ENCODE measurements at places on chromosomes 7 and 10. TPM values are rescaled to one million over a fixed set of nuclear protein-coding genes. Genes with fewer than 3 reads are reported as not detected.

- no peak overlapping the region for H3K4me3 ChIP-seq
- no peaks in the 10 kb centered on the region for H3K4me1 ChIP-seq
- no peak for DNase-seq
- H3K36me3 ChIP-seq = no peaks in the 10 kb centered on the region
- no peaks in the 10 kb centered on the region for H3K27me3 ChIP-seq
- no peak overlapping the region for H3K27ac ChIP-seq
Measured at GRCh38 chr10:13003004-13003403, 1.5 kb upstream of the CCDC3 start.

GRCh38 chr7:101287032-101287431 lies 34.6 kb downstream of the IFT22 start:
- no peaks in the 10 kb centered on the region for H3K27me3 ChIP-seq
- H3K36me3 ChIP-seq = no peaks in the 10 kb centered on the region
- H3K4me3 ChIP-seq = no peak overlapping the region
- no peak for DNase-seq
- H3K4me1 ChIP-seq = no peaks in the 10 kb centered on the region

DNA sequence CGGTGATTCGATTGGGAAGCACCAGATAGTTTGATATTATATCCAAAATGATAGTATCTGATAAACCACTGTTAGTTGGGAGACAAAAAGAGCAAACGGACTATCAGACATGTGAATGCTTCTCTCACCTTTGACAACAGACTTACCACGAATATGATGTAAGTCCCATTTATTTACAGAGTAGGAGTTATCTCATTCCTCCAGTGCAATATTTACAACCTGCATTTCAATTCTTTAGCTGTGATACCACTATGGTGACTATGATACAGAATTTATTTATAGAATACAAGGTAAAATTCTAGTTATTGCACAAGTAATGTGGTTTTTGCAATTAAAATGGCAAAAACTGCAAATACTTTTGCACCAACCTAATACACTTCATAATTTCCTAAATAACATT lies 61.6 kb downstream of the ESYT2 start:
- no peak overlapping the region for H3K27ac ChIP-seq
- no peaks in the 10 kb centered on the region for H3K27me3 ChIP-seq
- no peaks in the 10 kb centered on the region for H3K36me3 ChIP-seq
- no peak overlapping the region for H3K4me3 ChIP-seq

DNA sequence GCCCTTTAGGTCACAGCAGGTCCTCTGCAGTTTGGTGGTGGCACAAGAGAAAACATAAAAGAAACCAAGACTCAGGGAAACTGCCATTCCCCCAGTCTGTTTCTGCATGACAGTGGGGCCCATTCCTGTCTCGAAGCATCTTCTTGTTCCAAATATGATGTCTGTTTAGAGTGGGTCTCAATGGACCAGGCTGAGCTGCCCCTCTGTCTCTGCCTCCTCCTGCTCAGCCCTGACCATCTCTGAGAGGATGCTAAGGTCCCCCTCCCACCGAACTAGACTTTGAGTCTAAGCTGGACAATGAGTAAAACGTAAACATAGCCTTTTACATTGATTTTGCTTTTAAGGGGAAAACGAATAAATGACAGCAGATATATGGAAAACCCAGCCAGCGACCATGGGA lies 40.4 kb downstream of the CLEC2L start:
- no peaks in the 10 kb centered on the region for H3K4me1 ChIP-seq
- DNase-seq = no peak
- H3K4me3 ChIP-seq = no peak overlapping the region

GRCh38 chr7:43922726-43923125 lies 3.5 kb upstream of the UBE2D4 start:
- no peaks in the 10 kb centered on the region for H3K27me3 ChIP-seq
- peaks cover 29% of the 10 kb centered on the region for H3K4me1 ChIP-seq
- no peaks in the 10 kb centered on the region for H3K36me3 ChIP-seq
- H3K4me3 ChIP-seq = no peak overlapping the region
- no peak overlapping the region for H3K27ac ChIP-seq

DNA sequence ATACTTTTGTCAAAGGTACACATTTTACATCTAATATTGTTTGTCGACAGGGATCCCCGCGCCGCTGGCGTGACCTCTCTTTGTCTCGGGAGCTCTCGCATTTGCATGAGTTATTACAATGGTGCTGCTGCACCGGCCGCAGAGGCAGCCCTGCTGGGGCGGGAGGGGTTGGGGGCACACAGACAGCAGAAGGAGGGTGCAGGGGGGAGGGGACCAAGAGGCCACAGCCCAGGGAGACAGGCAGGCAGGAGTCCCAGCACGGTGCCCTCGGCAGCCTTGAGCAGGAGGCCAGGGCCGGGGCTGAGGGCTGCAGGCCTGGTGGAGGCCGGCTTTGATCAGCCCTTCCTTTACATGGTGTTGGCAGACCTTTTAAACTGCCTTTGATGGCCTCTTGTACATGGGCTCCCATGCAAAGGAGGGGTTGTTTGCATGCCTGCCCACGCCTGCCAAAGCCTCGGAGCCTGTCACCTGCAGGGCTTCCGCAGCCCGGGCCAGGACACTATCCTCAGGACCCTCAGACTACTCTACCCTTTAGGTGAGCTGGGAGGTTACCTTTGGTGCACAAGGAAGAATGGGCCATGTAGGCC lies 95.5 kb downstream of the EBF3 start:
- H3K27me3 ChIP-seq = no peaks in the 10 kb centered on the region
- no peaks in the 10 kb centered on the region for H3K36me3 ChIP-seq
- no peak overlapping the region for H3K27ac ChIP-seq
- H3K4me1 ChIP-seq = no peaks in the 10 kb centered on the region
- no peak for DNase-seq
- no peak overlapping the region for H3K4me3 ChIP-seq

DNA sequence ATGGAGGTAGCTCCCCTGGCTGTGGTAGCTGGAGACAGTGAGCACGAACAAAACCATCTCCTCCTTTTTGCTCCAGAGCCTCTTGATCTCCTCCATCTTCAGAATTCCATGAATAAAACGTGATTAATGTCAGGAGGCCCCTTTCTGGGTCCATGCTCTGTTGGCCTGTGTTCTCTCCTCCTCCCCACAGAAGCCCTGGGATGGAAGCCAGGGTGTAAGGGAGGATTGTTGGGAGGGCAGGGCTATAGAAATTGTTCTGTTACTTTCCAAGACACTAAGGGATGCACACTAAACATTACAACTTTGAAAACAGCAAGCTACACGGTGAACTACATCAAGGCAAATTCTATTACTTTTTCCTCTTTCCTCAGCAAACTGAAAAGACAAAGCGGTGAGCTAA lies 96.3 kb downstream of the RNF216 start:
- peaks cover 4% of the 10 kb centered on the region for H3K4me1 ChIP-seq
- H3K27me3 ChIP-seq = no peaks in the 10 kb centered on the region
- H3K4me3 ChIP-seq = no peak overlapping the region
- H3K27ac ChIP-seq = no peak overlapping the region
- no peak for DNase-seq
- peaks cover 6% of the 10 kb centered on the region for H3K36me3 ChIP-seq

DNA sequence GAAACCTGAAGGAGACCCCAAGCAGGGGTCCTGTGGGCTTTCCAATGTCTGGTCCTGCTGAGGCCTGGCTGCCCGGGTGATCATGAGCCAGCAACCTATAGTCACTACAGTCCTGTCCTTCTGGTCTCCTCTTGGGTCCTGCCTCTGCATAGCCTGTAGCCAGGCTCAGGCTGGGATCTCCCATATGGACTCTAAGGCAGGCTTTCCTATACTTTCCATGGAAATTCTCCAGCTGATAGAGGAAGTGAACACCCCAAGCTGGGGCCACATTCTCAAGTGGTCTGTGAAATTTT lies 26.4 kb downstream of the ANXA8 start:
- no peaks in the 10 kb centered on the region for H3K36me3 ChIP-seq
- no peak for DNase-seq
- H3K27me3 ChIP-seq = no peaks in the 10 kb centered on the region

DNA sequence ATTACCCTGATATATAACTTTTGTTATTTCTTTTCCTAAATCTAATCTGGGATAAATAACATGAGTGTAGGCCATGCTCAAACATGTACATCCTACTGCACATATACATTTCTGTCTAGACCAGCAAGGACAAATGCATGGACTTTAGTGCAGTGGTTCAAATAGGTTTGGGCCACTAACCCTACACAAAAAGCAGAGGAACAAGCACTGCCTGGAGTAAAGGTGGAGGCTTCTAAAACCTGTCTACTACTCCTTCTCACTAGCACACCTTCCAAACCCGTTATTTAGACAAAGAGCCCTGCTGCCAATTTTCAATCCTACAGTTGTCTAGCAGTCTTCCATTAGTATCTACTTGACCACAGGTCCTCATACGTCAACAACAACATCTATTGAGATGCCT lies 34.8 kb downstream of the SGCE start:
- H3K36me3 ChIP-seq = no peaks in the 10 kb centered on the region
- no peak for DNase-seq
- no peak overlapping the region for H3K27ac ChIP-seq

GRCh38 chr7:152522571-152523067 lies 86.8 kb upstream of the KMT2C start:
- no peaks in the 10 kb centered on the region for H3K36me3 ChIP-seq
- H3K4me1 ChIP-seq = no peaks in the 10 kb centered on the region
- H3K27me3 ChIP-seq = no peaks in the 10 kb centered on the region
- peak; percentile 50 for DNase-seq

- DNase-seq = no peak
- no peaks in the 10 kb centered on the region for H3K27me3 ChIP-seq
- H3K4me1 ChIP-seq = no peaks in the 10 kb centered on the region
- no peak overlapping the region for H3K27ac ChIP-seq
- no peak overlapping the region for H3K4me3 ChIP-seq
Measured at GRCh38 chr7:152637920-152638580, 37.9 kb downstream of the XRCC2 start.

BAIAP2L1 gene
- 18.7 TPM for total RNA-seq

WDR11 gene
- total RNA-seq = 79.8 TPM

MALRD1 gene
- total RNA-seq = 4.5 TPM

SPDYE16 gene
- not detected for total RNA-seq

MLXIPL gene
- 39.5 TPM for total RNA-seq

TWIST1 gene
- total RNA-seq = 3.8 TPM

PIK3CG gene
- total RNA-seq = 4.3 TPM

TYW1B gene
- total RNA-seq = 5.0 TPM

FGFBP3 gene
- 0.96 TPM for total RNA-seq

All from thyroid gland (tissue), 4 donors.